Posterior cingulate gyrus (tissue), 11 donors: ENCODE measurements at places on chromosomes 7 and 10.

GRCh38 chr10:89414146-89414878 is at the start of gene IFIT5:
Gene IFIT5, plus strand, starts transcription at chr10:89414568. Its CDS starts 231 bp downstream, at chr10:89414799.
- DNase-seq = peak; percentile 92

DNA sequence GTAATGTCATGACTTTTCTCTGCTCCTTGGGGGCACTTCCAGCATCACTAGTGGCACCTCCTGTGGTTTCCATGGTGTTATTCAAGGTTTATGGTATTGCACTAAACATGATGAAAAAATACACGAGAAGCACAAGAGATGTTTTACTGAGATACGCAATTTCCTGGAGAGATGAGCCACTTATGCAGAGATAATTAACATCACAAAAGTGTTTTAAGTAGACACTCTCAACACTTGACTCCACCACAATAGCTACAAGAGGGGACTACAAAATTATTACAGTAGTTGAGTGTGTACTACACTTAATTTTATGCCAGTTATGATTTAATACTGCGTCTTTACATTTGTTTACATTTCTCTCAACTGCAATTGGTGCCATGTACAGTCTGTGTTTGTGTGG is 906.7 kb downstream of the DNAJB9 start:
- no peak for DNase-seq

GRCh38 chr10:20767028-20767427 is 130.1 kb downstream of the NEBL start:
- DNase-seq = no peak

DNA sequence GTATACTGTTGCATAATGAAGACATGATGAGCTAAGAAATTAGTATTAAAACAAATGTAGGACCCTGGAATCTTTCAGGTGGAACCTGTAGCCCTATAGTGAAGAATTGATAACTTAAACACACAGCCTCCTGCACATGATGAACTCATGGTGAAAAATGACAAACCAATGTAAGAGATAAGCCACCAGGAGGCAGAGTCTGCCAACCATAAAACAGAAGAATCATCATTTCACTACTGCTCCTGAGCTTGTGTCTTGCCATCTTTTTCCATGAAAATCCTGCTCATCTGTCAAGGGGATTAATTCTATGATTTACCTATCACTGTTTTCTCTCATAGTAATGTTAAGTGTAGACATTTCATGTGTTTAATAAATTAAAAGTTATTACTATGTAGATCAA is 363.9 kb downstream of the MALRD1 start:
- DNase-seq = no peak

GRCh38 chr7:29084832-29085231 is 61.5 kb downstream of the CPVL start:
- DNase-seq = no peak

DNA sequence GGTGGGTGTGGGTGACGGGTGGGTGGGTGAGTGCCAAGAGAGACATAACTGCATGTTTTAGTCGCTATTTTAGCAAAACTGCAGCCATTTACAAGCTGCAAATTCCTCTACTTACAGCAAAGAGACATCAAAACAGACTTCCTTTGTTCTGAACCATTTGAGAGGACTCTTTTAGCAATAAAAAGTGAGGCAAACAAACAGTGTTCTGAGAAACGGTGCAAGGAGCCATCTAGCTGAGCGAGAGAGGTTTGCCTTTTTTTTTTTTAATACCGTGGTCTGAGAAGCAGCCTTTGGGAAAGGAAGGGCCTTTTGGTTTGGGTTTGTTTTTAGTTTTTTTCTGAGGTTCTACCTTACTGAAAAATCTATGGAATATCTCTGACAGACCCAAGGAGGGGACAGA is 62.9 kb downstream of the SCRN1 start:
- DNase-seq = no peak

GRCh38 chr10:8583096-8583495 is 528.6 kb downstream of the GATA3 start:
- no peak for DNase-seq

DNA sequence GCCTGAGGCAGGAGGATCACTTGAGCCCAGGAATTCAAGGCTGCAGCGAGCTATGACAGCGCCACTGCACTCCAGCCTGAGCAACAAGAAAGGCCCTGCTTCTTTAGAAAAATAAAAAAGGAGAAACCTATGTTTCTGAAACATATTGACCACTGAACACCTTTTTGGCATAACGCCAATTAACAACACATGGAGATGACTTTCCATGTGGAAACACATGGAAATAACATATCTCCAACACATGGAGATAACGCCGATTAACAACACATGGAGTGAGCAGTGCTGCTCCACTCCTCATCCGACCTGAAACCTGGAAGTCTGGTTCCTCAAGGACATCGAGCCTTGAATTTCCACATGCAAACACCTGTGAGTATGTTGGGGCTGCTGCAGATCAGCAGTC is 126.9 kb downstream of the KCNMA1 start:
- no peak for DNase-seq
